ENCODE measurements at places on chromosomes 3 and 15.

DNA sequence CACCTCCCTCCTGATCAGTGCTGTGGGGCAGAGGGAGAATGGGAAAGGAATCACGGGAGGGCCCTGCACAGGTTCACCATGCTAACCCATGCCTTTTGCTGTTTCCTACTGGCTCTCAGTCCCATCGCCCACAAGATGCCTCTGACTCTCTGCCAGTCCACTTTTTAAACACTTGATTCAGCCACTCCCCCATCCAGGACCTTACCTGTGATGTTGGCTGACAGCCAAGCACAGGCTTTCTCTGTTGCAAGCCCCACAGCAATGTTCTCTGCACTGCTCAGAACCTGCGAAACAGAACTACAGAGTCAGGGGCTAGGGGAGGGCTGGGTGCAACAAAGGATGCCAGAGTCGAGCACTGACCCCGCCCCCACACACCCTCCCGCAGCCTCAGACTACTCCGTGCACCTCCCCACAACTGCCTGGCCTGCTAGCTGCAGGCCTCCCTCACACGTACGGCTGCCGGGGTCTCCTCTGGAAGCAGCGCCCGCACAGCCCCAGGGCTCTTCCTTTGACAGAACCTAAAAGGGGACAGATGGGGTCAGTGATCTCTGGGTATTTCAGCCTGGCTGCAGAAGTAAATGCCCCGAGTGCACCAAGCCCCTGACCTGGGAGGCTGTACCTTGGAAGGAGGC, 9.1 kb downstream of the CDAN1 start:
- DNase-seq, result no peak

- DNase-seq, result no peak
Observed at GRCh38 chr15:84926491-84927230, 42.2 kb downstream of the SLC28A1 start.

- no peak for DNase-seq
Observed at GRCh38 chr15:23081271-23081670, 41.9 kb upstream of the TUBGCP5 start.

DNA sequence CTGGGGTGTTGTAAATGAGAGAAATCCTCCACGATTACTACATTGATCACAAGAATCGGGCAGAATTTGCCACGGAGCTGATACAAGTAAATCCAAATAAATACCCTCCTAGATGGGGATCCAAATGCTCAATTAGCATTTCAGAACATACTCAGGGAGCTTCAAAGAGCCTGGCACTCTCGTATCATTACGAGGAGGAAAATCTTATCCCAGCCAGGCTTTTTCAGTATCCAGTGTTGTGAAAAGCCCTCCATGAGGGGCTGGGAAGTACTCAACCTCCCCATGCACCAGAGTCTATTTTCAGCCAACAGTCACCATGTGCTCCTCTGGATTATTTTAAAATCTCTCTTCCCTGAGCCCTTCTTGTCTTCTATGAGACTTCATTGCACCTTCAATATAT, 122.6 kb upstream of the ARRDC4 start:
- no peak for DNase-seq

Measured in NCI-H146 (cell line).